DMS79 treated with DMSO at 0.1 percent for 48 hours (cell line): ENCODE measurements at places on chromosomes 4 and X.

- peak; percentile 16 for DNase-seq
These were observed 399.2 kb downstream of the NLGN4X start for GRCh38 chrX:5829469-5829868.

DNA sequence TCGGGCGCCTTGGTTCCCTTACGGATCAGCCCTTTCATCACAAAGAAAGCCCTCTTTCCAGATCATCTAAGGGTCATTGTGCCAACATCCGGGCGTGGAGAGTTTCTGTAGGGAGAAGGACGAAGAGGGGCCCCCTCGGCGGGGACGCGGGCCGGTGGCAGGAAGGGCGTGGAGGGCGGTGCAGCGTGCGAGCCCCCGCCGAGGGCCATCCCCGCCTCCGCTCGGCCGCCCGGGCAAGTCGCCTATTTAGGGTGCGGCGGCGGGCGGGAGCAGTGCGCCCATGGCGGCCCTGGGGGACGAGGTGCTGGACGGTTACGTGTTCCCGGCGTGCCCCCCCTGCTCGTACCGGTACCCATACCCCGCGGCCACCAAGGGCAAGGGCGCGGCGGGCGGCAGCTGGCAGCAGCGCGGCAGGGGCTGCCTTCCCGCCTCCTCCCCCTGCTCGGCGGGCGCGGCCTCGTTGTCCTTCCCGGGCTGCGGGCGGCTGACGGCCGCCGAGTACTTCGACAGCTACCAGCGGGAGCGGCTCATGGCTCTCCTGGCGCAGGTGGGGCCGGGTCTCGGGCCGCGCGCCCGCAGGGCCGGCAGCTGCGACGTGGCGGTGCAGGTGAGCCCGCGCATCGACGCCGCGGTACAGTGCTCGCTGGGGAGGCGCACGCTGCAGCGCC, at the start of gene ZAR1:
Gene ZAR1 (plus strand): TSS at position 241 of the 668 bp plus-strand sequence. CDS start 40 bp downstream, at position 281.
- no peak for DNase-seq

GRCh38 chr4:139018971-139019758, 3.6 kb downstream of the NOCT start:
- DNase-seq, result no peak

GRCh38 chr4:115054836-115055235, 58.6 kb downstream of the NDST4 start:
- DNase-seq, result no peak

GRCh38 chr4:151417164-151417571, 8.2 kb downstream of the FHIP1A start:
- DNase-seq, result no peak

- DNase-seq, result no peak
These were observed 1000.0 kb downstream of the CCSER1 start for GRCh38 chr4:91127192-91127591.

- no peak for DNase-seq
These were observed 60.9 kb downstream of the SEC24D start for GRCh38 chr4:118774989-118775388.
